ENCODE measurements at places on chromosomes 6 and 20.
A peak's percentile ranks its signal among the peaks of the same experiment; 100 is the strongest.

DNA sequence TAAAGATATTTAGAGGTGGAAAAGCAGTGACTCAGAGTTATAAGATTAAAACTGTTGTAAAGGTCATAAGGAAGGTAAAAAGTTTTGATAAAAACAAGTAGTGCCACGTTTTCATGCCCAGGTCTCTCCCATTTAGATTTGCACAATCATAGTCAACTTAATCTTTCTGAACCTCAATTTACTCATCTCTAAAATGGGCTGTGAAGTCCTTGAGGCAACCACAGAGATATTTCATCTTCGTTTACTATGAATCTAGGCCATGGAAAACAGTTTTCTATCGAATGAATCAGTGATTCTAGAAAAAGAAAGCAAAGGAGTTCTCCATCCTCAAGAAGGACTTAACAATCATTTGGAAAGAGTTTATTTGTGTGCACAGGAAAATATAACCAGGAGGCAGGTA, 190.2 kb downstream of the EDN1 start:
- DNase-seq = no peak

- DNase-seq = peak; percentile 31
Measured at GRCh38 chr20:24027229-24027628, 38.6 kb upstream of the GGTLC1 start.

GRCh38 chr6:162068340-162068739, 659.2 kb downstream of the PRKN start:
- no peak for DNase-seq

DNA sequence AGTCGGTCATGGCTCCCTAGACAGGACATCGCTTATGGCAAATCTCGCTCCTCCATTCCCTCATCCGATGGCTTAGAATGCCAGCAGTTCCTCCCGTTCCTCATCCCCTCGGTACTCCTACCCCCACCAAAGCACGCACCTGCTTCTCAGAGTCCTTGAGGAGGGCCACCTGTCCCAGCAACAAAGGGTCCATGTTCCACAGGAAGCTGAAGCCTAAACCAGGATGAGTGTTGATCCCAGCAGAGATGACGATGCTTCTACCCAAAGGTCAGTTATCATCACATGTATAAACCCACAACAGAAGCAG, 111.2 kb downstream of the THBS2 start:
- no peak for DNase-seq
